ENCODE measurements at places on chromosomes 7 and 10.

DNA sequence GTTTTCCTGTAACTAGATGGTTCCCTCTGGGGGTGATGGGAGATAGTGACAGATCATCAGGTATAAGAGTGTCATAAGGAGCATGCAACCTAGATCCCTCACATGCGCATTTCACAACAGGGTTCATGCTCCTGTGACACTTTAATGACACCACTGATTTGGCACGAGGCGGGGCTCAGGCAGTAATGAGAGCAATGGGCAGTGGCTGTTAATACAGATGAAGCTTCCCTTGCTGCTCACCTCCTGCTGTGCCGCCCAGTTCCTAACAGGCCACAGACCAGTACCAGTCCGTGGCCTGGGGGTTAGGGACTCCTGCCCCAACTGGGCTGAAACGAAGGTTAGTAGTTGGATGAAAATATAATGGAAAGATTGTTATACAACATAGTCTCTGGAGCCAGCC is 201.6 kb upstream of the LRRN3 start:
- H3K36me3 ChIP-seq, result no peaks in the 10 kb centered on the region
- no peaks in the 10 kb centered on the region for H3K4me1 ChIP-seq
- H3K4me3 ChIP-seq, result no peak overlapping the region
- H3K27me3 ChIP-seq, result no peaks in the 10 kb centered on the region
- H3K27ac ChIP-seq, result no peak overlapping the region
- no peak for DNase-seq

DNA sequence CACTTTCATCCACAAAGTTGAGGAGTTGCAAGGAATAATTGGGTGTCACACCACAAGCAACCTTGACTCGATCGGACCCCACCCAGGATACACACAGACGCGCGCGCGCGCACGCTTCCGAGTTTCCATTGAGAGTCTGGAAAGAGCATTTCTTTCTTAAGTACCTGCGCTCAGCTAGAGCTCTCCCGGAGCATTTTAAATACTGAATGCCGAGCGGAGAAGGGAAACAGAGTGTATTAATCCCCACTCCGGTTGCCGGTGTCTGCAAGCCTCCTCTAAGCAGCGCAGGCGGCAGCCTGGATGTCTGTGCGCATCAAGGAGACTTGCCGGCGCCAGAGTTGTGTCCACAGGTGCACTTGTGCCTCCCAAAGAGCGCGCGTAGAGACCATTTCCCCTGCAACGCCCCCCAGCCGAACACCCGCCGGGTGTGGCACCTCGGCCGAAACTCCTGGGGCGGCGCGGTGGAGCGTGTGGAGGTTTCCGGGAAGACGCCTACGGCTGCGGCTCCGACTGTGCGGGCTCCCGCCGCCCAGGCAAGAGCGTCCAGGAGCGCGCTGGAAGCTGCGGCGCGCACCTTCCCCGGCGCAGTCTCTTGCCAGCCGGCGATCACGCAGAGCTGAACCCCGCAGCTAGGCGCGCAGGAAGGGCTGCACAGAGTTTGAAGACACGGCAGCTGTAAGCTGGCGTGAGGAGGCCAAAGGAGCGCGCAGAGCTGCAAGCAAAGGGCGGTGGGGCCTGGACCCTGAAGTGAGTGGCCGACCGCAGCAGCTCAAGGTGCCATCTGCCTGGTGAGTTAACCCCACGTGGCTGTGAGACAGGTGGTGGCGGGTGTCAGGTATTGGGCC is 1.1 kb upstream of the FEZF1 start:
- no peaks in the 10 kb centered on the region for H3K36me3 ChIP-seq
- H3K4me3 ChIP-seq, result peak overlapping the region; percentile 58
- no peak overlapping the region for H3K27ac ChIP-seq
- DNase-seq, result no peak

- no peak for DNase-seq
- no peaks in the 10 kb centered on the region for H3K36me3 ChIP-seq
- peaks cover 8% of the 10 kb centered on the region for H3K4me1 ChIP-seq
Measured at GRCh38 chr10:122445469-122445868, 9.0 kb upstream of the ARMS2 start.

GRCh38 chr7:128832880-128833147 is 2.6 kb downstream of the FLNC start:
- peak overlapping the region; percentile 91 for H3K27ac ChIP-seq
- DNase-seq, result no peak
- H3K27me3 ChIP-seq, result no peaks in the 10 kb centered on the region
- peaks cover 6% of the 10 kb centered on the region for H3K36me3 ChIP-seq
- H3K4me1 ChIP-seq, result peaks cover 31% of the 10 kb centered on the region

GRCh38 chr10:7025296-7025695 is 385.5 kb downstream of the SFMBT2 start:
- H3K27ac ChIP-seq, result no peak overlapping the region
- H3K36me3 ChIP-seq, result no peaks in the 10 kb centered on the region
- H3K4me1 ChIP-seq, result no peaks in the 10 kb centered on the region
- no peak overlapping the region for H3K4me3 ChIP-seq
- no peaks in the 10 kb centered on the region for H3K27me3 ChIP-seq
- no peak for DNase-seq

- H3K4me1 ChIP-seq, result no peaks in the 10 kb centered on the region
- no peaks in the 10 kb centered on the region for H3K36me3 ChIP-seq
- no peaks in the 10 kb centered on the region for H3K27me3 ChIP-seq
- no peak overlapping the region for H3K27ac ChIP-seq
Measured at GRCh38 chr10:105138358-105138757, 497.3 kb downstream of the SORCS3 start.

GRCh38 chr10:21810582-21811244 is 192.8 kb downstream of the DNAJC1 start:
- peaks cover 2% of the 10 kb centered on the region for H3K4me1 ChIP-seq
- H3K36me3 ChIP-seq, result no peaks in the 10 kb centered on the region
- no peak for DNase-seq
- no peak overlapping the region for H3K4me3 ChIP-seq

DNA sequence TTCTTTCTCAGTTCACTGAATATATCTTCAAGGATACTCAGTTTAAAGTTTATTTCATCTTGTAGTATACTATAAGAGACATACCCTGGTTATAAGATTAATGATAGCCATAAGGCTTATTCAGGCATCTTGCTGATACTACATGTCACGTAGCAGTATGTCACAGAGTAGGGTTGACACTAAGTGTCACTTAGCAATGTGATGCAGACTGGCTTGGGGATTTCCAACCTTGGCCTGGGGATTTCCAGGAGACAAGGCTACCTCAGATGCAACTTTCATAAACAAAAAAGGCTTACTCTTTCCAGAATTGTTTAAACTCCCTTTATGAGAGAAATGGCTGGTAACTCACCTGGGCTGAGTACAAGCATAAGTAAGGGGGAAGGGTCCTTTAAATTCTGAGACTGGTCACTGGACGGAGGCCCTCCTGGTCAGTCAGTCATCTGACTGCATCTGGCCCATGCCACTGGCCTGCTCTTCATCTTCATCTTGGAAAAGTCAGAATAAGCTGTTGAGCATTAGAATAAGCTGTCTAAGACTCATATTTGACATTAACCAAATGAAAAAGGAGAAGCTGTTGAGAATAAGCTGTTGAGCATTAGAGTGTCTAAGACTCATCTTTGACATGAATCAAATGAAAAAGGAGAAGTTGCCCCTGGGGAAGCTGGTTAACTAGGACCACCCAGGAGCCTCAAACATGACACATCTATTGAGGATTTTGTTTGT is 9.5 kb downstream of the SLC13A1 start:
- H3K36me3 ChIP-seq, result no peaks in the 10 kb centered on the region
- H3K27ac ChIP-seq, result no peak overlapping the region
- H3K27me3 ChIP-seq, result no peaks in the 10 kb centered on the region
- DNase-seq, result no peak
- no peaks in the 10 kb centered on the region for H3K4me1 ChIP-seq

DNA sequence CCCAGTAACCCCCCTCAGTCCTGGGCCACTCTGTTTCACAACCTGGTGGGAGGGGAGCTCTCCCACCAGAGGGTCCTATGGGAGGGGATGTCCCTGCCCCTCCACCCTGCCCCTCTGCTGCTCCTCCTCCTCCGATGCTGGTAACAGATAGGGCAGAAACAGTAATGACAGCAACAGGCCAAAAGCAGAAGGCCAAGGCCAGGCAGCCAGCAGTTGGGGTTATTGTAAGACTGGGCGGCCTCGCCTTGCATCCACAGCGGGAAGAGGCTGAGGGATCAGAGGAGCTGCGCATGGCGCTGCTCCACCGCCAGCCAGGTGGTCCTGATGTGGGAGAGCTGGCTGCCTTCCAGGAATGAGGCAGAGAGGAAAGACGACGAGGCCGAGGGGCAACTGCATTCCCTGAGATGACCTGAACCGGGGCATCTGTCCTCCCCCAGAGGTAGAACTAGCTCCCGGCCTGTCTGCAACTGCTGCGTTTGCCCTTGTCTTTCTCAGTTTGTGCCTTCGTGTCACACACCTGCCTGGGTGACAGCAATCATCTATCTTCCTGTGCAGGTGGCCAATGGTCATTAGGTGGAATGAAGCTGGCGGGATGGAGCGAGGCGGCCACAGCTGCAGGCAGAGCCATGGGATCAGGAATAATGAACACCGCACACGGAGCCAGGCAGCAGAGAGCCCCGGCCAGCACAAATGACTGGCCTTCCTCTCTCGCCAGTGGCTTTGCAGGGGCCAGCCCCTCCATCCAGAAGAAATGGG is 54.0 kb upstream of the CACUL1 start:
- DNase-seq, result no peak
- no peaks in the 10 kb centered on the region for H3K36me3 ChIP-seq
- H3K27ac ChIP-seq, result no peak overlapping the region
- no peaks in the 10 kb centered on the region for H3K27me3 ChIP-seq

DNA sequence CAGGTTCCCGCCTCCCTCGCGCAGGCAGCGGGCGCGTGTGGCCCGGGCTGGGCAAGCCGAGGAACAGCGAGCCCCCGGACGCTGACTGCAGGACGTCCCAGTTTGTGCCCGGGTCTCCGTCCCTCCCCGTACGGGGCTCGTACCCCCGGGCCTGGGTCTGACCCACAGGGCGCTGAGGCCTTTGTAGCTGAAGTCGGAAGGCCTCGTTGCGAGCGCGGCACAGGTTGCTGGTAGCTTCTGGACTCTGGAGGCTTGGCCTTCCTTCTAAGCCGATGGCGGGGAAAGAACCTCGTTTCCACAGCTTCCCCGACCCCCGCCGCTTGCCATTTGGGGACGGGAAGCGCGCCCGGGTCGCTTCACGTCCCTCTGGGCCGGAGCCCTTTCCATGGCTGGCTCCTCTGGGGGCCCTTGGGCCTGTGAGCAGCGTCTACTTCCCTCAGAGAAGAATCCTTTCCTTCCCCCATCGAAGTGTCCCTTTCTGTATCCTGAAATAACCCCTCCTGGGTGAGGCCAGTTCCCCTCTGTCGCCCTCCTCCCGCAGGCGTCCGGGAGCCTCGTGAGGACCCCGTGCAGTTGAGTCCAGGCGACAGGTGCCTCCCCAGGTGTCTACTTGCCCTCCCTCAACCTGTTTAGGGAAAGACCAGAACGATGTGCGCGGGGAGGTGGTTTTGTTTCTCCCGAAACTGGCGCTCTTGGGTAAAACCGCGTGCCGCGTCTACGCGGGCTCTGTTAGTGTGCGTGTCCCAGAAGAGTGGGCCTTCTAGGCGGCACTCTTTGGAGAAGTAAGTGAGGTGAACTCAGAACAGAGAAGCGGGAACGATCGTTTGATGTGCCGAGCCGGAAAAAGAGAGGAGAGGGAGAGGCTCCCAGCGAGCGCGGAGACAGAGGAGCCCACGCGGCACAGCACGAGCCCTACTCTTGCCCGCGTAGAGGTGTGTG is 9.3 kb downstream of the EVX1 start:
- no peak for DNase-seq
- no peaks in the 10 kb centered on the region for H3K36me3 ChIP-seq
- H3K27me3 ChIP-seq, result peaks cover 20% of the 10 kb centered on the region
- no peaks in the 10 kb centered on the region for H3K4me1 ChIP-seq

DNA sequence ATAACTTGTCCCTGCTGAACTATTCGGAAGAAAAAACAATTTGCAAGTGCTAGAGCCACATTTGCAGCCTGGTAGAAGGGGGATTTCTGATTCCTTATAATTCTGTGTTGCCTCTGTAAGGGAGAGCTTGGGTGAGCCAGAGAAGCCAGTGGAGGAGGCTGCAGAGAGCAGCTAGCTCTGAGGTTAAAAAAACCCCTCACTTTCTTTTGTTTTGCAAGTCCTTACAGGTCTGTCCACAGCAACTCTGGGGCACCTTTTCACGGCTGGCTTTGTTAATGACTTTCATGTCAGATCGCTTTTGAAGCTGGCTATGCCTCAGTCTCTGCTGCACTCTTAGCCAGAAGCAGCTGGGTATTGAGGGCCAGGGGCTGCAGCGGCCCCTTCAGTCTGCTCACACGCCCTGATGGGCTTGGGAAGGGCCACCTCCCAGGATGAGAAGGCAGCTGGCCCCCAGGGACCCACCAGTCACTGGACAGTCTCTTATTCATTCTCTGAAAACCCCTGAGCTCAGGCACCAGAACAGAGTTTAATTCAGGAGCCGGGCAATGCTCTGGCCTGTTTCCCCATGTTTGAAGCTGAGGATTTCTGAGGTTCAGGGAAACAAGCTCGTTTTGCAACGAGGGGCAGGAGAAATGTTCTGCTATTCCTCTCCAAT is 30.9 kb downstream of the TRIM8 start:
- no peaks in the 10 kb centered on the region for H3K36me3 ChIP-seq
- no peak for DNase-seq
- peak overlapping the region; percentile 77 for H3K27ac ChIP-seq
- no peaks in the 10 kb centered on the region for H3K27me3 ChIP-seq

DNA sequence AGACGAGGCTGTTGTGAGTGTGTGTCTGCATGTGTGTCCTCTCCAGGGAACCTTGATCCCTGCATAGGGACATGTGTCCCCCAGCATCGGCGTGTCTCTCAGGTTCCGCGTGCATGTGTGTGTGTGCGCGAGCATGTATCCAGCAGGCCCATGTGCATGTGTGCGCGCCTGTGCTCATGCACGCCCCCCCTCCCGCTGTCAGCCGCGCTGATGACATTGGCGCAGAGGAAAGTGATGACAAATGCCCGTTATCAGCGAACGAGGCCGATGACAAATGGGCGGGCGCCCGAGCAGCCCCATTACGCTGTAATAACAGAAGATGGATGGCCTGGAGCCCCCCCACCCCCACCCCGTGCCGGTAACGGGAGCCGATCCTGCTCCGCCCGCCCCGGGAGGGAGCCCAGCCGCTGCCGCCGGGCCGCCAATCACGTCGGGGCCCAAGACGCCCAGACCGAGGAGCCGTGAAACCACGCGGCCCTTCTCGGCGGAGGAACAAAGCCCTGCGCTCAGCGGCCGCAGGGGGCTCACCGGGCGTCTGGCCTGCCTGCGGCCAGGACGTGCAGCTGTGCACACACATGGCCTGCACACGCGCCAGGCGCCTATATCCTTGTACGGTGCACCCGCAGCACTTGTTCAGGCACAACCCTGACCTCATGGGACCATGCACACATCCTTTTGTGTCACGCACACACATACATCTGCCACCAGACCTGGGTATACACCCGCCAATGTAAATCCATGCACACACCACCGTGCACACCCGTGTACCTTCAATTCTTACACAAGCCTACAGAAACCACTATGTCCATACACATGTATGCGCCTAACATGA is 21.5 kb downstream of the POLL start:
- peaks cover 14% of the 10 kb centered on the region for H3K27me3 ChIP-seq
- peak overlapping the region; percentile 30 for H3K4me3 ChIP-seq
- H3K27ac ChIP-seq, result no peak overlapping the region
- H3K4me1 ChIP-seq, result peaks cover 6% of the 10 kb centered on the region

DNA sequence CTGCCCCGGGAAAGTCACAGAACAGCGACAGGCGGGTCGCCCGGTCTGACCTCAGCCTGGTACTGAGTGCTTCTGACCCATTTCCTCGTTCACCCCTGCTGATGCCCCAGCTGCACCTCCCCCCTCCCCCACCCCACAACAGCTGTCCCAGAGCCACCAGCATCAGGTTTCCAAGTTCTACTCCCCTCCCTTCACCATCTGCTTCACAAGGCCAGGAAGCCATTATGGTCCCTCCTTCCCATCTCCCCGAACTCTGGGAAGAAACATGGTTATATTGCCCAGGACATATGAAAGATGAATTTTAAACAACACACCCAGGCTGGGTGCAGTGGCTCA is 301.9 kb upstream of the GALNT17 start:
- H3K27ac ChIP-seq, result no peak overlapping the region
- no peaks in the 10 kb centered on the region for H3K36me3 ChIP-seq
- H3K4me3 ChIP-seq, result peak overlapping the region; percentile 36
- no peak for DNase-seq
- peaks cover 2% of the 10 kb centered on the region for H3K4me1 ChIP-seq
- H3K27me3 ChIP-seq, result no peaks in the 10 kb centered on the region
